ENCODE measurements at places on chromosomes 4 and X. TPM values are rescaled to one million over a fixed set of nuclear protein-coding genes. Genes with fewer than 3 reads are reported as not detected.

The SMIM31 gene
- not detected for total RNA-seq

The AFP gene
- not detected for total RNA-seq

The NXF2 gene
- not detected for total RNA-seq

The AGA gene
- total RNA-seq = 17.4 TPM

The MYOZ2 gene
- total RNA-seq = not detected

The HPSE gene
- total RNA-seq = 5.3 TPM

The ZAR1 gene
- total RNA-seq = not detected

The GRPR gene
- total RNA-seq = not detected

The FATE1 gene
- total RNA-seq = not detected

The DNAJB14 gene
- 82.5 TPM for total RNA-seq

The ADH7 gene
- not detected for total RNA-seq

The UNC5C gene
- not detected for total RNA-seq
